NT2/D1 (cell line): ENCODE measurements at places on chromosomes 3 and 15.

GRCh38 chr3:156763931-156764720 lies 62.0 kb upstream of the LEKR1 start:
- DNase-seq = no peak

DNA sequence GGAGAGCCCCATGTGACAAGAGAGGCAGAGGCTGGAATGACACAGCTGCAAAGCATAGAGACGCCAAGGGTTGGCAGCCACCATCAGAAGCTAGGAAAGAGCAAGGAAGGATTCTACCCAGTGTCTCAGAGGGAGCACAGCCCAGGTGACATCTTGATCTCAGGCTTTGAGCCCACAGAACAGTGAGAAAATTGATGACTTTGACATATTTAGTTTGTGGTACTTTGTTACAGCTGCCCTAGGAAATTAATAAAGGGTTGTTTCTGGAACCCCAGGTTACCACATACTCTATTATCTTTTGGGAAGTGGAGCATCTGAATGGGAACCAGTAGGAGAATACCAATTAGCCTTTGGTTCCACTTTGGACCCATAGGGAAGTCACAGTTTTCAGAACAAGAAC lies 231.7 kb downstream of the ZNF621 start:
- DNase-seq = no peak

- DNase-seq = no peak
Measured at GRCh38 chr3:63847718-63848450, 15.7 kb downstream of the THOC7 start.

GRCh38 chr3:189981668-189982067 lies 139.0 kb downstream of the P3H2 start:
- DNase-seq = no peak

DNA sequence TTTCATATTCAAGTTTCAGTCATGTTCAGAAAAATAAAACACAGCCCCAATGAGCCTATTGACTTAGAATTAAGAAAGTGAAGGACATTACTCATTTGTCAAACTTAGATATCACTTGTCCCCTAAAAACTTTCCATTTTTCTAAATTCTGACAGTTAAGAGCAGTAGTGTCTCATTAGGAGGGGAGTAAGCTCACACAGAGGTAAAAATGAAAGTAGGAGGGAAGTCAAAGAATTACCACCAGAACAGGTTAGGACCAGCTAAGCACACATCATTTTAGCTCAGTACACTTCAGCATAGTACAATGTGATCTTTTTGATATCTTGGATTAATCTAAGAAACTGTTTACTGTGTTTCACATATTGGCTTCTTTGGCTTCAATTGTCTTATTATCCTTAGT lies 64.3 kb downstream of the OSTN start:
- DNase-seq = no peak

DNA sequence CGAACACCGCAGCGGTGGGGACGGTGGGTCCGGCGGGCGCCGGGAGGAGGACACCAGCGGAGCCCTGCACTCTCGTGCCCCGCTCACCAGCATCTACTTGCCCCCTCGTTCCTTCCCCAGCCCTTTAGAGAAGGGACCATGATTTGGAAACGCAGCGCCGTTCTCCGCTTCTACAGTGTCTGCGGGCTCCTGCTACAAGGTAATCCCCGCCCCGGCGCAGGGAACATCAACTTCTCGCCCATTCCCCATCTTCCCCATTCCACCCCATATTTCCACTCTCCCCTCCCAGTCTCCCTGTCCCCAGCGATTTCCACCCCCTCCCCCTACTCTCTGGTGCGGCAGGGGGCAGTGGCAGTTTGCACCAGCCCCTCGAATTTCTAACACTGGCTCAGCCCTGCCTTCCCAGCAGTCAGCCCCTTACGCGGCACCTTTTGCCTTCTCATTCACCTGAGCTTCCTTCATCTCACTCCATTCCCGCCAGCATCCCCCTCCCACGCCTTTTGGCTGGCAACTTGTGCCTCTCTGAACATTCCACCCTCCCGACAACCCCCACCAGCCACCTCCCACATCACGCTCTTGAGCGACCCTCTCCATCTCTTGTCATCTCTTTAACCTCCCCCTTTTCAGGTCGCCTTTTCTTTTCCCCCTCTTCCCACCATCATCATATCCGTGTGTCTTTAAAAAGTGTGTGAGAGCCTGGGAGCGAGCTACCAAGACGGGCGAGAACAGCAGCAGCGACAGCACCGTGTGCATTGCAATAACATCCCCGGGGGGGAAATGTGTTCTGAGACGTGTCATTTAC lies 882 bp downstream of the CADM2 start:
- DNase-seq = peak; percentile 46

- DNase-seq = no peak
Measured at GRCh38 chr15:40038275-40038637, 725 bp downstream of the SRP14 start.

GRCh38 chr3:166706094-166706493 lies 674.0 kb downstream of the ZBBX start:
- no peak for DNase-seq

DNA sequence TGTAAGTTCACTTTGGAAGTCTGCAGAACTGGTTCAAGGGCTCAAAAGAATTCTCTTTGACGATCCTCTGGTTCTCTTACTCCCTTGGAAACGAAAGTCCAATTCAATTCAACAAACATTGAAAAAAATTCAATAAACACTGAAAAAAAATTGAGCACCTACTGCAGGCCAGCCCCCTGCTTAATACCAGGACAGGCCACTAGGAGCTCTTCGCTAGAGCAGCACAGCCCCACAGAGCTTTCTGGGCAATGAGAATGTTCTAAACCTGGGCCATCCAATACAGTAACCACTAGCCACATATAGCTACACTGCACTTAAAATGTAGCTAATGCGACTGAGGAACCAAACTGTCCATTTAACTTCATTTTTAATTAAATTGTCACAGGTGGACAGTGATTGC lies 50.4 kb upstream of the DCLK3 start:
- no peak for DNase-seq

- no peak for DNase-seq
Measured at GRCh38 chr3:43287500-43287873, 1.1 kb downstream of the SNRK start.

GRCh38 chr15:31020542-31020941 lies 29.1 kb upstream of the MTMR10 start:
- no peak for DNase-seq

DNA sequence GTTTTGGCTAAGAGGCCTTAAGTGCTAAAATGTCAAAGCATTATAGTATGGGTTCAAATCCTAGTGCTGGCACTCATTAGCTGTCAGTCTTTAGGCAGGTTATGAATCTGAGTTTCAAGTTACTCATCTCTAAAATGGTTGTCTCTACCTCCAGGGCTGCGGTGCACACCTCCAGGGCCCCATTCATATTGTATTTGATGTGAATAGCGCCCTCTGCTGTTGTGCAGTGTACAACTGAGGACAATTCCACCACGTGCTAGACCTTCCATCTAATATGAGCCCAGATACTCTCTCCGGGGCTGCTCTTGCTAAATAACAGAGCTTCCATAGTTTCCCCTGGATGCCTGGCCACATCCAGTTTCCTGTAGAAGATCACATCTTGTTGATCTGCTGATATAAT lies 54.3 kb downstream of the OXNAD1 start:
- DNase-seq = peak; percentile 33

- DNase-seq = no peak
Measured at GRCh38 chr3:48278884-48279559, 38.1 kb downstream of the ZNF589 start.

DNA sequence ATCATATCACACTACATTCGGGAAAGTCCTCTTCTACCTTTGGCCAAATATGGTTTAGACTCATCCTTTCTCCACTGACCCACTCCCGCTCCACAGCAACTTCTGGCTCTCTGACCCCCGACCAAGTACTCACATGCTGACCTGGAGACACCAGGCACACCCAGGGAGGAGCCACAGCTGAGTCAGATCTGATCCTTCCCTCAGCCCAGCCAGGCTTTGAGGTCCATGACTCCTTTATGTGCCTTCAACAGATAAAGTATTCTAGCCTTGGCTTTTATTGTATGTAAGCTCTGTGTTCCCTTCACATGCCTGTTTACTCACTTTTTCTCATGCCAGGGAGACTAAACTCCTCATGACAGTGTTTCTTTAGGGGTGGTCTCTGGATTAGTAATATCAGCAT lies 166.9 kb upstream of the UMPS start:
- no peak for DNase-seq

GRCh38 chr3:87901141-87901540 lies 157.7 kb downstream of the CGGBP1 start:
- DNase-seq = no peak

DNA sequence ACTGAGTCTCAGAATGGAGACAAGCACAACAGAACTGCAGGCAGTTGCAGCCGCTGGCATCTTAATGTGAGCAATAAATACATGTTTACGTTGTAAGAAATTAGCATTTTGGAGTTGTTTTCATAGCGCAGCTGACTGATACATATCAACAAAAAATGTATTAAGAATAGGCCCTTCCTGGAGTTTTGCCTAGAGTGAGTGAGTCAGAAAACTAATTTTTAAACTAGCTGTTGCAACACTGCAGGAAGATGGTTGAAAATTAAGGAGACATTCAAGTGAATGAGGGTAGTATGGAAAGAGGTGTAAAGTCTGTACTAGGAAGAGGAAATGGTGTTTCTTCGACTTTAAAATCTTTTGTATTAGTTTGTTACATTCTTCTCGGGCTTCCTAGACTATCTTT lies 39.6 kb upstream of the TIMP4 start:
- no peak for DNase-seq

- DNase-seq = peak; percentile 35
Measured at GRCh38 chr3:118544458-118544857, 490.2 kb downstream of the IGSF11 start.

DNA sequence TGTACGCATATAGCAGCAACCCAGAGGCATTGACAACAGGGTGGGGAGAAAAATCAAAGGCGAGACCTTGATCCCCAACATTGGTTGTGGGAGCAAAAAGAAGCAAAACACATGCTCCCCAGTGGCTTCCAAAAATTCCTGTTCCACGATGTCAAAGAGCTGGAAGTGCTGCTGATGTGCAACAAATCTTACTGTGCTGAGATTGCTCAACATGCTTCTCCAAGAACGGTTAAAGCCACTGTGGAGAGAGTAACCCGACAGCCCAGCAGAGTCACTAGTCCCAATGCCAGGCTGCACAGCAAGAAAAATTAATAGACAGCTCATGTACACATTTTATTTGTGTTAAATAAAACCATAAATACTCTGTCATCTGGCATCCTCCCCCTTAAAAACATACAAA lies 179.9 kb upstream of the PFN2 start:
- no peak for DNase-seq

- no peak for DNase-seq
Measured at GRCh38 chr15:88032787-88033186, 223.8 kb downstream of the NTRK3 start.
